ENCODE measurements at places on chromosomes 7 and 10.

GRCh38 chr7:21041666-21042065, 255.0 kb upstream of the SP8 start:
- no peak for DNase-seq

- DNase-seq: no peak
Measured at GRCh38 chr10:6892864-6893263, 312.8 kb upstream of the PRKCQ start.

GRCh38 chr10:108877095-108877561, 1046.2 kb downstream of the XPNPEP1 start:
- no peak for DNase-seq

DNA sequence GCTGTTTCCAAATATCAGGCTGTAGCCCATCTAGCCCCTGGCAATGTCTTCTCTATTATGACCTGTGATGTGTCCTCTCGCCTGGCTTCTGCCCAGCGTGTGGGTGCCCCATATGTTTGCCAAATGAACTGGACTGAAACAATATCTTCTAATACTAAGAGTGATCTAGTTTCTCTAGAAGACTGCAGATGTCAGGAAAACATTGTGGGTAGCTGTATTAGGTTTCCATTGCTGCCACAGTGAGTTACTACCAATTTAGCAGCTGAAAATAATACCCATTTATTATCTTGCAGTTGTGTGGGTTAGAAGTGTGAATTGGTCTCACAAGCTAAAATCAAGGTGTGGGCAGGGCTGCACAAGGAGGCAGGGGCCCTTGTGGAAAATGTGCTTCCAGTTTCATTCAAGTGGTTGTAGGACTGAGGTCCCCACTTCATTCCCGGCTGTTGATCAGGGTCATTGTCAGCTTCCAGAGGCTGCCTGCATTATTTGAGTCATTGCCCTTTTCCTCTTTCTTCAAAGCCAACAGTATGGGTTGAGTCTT, 202.8 kb upstream of the BMPER start:
- peak; percentile 68 for DNase-seq

- no peak for DNase-seq
Measured at GRCh38 chr7:28078036-28078901, 102.3 kb downstream of the JAZF1 start.

DNA sequence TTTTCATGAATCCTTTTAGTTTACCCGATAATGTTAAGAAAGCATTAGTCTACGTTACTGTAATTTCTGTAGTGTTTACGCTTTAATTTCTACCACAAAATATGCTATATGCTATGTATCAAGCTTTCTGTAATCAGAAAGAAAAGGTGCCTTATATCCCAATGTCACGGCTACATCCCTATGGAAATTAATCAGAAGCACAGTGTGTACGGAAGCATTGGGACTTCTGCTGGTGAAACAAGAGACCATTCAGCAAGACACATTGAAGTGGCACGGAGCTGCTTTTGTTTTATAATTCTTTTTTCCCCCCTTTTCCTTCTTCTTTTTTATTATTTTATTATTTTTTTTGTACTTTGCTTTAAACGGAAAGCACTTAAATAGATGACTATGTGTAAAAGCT, 31.2 kb upstream of the SH2B2 start:
- no peak for DNase-seq

DNA sequence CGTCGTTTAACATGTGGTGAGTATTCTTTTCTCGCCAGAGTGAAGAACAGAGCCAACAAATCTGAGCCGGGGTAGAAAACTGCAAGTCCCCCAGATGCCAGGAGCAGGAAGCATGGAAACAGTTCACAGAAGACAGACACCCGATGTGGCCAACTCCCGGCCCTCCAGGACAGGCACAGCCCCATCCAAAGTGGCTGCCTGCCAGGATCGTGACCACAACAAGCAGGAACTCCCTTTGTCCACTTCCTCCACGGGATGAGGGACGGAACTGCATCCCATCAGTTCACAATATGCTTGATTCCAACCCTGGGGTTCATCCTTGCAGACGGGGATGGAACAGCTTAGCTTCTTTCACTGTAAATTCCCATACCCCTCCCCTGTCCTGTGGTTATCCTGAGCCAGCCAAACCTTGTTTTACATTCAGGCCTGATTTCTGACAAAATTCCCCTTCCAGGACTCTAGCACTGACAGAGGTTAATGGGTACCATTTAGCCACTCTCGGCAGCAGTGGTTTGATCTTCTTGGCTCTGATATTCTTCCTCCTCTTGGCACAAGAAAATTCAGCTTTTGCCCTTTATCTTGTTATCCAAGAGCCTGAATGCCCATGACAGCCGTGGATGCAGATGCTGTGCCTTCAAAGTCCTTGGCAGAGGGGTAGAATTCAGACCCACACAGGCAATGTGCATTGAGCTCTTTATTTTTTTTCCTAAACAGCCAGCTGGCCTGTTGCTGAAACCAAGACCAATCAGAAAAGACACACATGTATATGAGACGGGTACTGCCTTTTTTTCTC, 105.5 kb upstream of the FAM204A start:
- no peak for DNase-seq

DNA sequence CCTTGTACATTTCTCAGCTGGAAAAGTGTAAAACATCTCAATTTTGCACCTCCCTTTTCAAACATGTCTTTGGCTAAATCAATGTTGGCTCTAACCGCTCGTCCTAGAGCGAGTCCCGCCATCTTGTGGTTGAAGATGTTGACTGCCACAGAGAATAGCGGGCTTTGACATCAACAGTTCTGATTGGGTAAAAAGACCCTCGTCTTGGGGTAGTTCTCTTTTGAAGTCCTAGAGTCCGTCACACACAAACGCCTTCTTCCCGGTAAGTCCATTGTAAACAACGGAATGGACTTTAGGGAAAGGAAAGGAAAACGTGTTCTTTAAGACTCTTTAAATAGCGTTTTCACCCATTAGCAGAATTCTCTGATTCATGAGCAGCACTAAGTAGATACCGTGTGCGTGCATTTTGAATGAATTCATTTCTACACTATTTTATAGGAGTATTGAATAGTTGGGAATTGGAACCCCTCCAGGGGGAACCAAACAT, 452 bp upstream of the RPP30 start:
- DNase-seq: no peak

DNA sequence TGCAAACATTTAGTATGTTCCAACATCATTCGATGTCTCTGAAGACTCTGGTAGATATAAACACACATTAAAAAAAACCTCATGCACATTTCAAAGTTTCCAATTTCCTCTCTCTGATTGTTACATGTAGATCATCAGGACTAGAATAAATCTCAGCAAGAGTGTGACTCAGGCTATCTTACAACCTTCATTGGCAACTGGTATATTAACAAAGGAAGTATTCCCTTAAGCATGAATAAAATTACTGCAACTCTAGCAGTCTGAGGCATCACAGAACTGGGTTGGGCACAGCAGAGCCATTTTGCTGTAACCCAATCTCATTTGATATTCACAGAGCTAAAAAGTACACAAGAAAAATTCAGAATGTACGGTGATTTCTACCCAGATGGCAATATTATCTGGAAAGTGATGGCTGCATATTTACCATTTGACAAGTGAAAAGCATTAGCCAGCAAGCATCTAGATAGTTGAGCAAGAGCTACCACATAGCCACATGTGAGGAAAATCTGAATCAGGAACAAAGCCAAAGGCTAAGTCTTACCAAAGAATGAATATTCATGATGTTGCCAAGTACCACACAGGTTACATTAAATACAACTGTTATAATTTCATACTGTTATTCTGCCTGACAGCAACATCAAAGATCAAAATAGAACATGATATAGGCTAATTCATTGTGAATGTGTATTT, 232.2 kb downstream of the CRPPA start:
- DNase-seq: no peak

GRCh38 chr10:122854648-122855047, 9.0 kb upstream of the CUZD1 start:
- DNase-seq: no peak

DNA sequence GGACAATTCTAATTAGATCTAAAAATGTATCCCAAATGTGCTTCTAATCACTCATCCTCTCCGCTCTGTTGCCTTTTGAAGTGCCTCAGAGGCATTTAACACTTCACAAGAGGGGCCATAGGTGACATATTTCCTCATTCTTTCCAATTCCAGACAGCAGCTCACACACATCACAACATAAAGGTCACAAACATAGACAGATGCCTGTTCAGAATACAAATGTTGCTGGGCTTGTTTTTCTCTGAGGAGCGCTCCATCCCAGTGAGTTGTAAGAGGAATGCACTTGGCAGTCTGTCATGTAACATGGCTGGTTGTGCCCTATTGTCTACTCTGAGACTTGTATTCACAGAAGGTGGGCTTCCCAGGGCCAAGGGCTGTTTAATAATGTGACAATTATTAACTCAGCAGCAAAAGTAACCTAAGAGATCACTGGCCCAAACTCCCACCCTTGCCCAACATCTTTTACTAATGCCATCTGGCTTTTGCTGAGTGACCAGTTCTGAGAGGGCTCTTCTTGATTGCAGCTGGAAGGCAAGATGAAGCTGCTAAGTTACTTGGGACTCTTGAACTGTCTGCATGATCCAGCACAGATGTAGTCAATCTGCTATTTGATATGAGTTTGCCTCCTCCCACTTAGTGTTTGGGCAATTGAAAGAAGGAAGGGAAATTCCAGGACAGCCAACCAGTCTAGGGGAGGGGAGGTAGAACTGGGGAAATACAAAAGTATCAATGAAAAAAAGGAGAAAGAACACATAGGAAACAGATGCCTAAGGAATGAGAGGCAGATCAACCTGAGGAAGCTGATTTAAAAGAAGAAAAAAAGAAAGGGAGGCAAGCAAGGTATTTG, 13.6 kb downstream of the PON2 start:
- DNase-seq: peak; percentile 89

DNA sequence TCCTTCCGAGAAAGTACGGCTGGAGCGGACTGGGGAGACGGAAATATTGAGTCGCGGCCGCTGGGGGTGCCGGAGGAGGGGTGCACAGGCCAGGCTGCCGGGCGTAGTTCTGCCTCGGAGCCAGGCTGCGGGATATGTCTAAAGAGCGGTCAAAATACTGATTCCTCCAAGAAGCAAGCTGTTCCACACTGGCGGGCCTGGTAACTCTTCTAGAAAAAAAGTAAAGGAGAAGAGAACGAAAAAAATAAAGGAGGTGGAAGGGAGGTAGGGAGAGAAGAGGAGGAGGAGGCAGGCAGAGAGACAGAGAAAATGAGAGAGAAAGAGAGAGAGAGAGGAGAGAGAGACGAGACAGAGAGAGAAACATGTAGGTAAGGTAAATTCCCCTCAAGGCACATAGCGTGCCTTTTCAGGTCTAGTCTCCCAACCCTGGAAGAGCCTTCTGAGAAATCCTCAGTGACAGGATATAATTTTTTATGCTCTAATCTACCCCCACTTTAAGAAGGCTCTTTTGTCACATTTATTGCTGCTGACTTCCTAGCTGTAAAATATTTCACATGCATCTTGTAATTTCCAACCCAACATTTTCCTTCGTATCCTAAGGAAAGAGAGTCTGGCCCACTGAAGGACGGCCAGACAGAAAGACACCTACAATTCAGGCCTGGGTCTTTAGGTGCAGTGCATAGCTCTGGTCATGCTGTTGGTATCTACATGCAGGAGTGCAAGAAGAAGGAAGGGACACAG, 5.7 kb downstream of the DLX5 start:
- no peak for DNase-seq

- no peak for DNase-seq
Measured at GRCh38 chr10:108612485-108612884, 1310.8 kb downstream of the XPNPEP1 start.

DNA sequence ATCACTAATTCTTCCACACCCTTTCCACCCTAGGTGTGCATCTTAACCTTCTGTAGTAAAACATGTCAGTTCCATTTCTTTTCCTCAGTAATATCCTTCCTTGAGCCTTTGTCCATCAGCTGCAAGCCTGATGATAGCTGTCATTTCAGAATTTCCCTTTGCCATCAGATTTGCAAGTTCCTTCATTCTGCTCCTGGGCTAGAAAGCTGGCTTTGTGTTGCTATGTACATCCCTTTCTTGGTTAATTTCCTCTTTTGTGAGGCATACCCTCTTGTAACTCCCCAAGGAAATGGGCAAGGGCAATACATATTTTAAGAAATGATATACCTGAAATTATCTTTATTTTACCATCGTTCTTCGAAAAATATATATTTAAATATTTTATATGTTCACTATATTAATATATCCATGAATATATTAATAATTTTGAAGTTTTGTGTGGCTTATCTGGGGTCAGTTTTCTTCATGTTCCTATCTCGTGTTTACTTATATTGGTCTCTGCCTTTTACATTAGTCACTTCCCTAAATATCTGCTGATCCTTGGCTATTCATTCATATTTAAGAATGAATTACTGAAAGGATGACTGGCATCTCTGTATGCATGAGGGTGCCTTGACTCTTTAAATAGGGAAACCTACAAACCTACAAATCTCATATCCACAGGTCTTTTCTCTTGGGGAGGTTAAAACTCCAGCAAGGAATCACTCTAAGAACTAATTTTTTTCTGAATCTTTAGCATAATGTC, 143.8 kb downstream of the ZNF22 start:
- no peak for DNase-seq

DNA sequence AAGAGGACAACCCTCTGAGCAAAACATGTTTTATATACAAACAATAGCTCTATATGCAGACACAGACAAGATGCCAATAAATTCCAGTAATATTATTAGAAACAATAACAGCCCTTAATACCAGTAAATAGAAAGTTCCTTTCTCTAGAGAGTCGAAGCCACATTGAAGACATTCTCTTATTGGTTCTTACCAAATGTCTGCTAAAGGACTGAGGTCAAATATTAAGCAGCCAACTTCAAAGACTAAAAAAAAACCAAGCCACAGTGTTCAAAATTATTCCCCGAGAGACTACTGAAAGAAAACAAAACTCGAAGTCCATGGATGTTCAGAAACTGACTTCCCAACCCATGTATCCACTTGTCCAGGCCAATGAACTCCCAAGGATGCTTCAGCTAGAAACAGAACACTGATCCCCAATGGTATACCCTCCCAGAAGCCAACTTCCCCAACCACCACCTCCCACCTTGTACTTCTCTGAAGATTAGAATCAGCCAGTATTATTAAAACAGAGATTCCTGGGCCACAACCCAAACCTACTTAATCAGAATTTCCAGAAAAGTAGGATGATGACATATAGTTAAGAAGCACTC, 51.9 kb downstream of the FAM13C start:
- no peak for DNase-seq

- no peak for DNase-seq
Measured at GRCh38 chr10:77223526-77224460, 413.8 kb downstream of the KCNMA1 start.

- DNase-seq: no peak
Measured at GRCh38 chr7:92333866-92334265, 88.1 kb downstream of the ANKIB1 start.

- no peak for DNase-seq
Measured at GRCh38 chr10:125120053-125120710, 40.2 kb downstream of the CTBP2 start.

DNA sequence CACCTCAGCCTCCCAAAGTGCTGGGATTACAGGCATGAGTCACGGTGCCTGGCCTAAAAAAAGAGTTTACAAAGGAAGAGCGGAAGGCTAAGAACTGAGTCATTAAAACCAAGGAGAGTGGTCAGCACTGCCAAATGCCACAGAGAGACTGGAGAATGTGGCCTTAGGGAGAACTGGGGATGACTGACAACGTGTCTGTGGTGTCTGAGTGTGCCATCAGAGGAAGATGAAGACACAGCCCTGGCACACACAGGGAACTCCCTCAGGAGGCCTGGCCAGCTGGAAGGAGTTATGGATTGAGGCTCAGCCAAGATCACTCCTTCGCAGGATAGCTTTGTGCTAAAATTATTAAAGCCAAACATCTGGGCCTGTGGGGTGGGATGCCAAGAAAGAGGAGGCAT, 3.9 kb upstream of the INA start:
- DNase-seq: no peak
